ENCODE measurements at places on chromosomes 3 and 15.

GRCh38 chr15:51866751-51867150, 37.3 kb downstream of the TMOD3 start:
- DNase-seq: no peak

GRCh38 chr15:89376388-89376787, 41.8 kb upstream of the POLG start:
- DNase-seq: no peak

DNA sequence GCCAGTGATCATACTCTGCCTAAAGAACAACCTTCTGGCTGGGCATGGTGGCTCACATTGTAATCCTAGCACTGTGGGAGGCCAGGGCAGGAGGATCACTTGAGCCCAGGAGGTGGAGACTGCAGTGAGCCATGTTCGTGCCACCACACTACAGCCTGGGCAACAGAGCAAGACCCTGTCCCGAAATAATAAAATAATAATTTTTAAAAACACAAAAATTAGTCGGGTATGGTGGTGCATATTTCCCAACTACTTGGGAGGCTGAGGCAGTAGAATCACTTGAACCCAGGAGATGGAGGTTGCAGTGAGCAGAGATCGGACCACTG, 34.5 kb upstream of the ARID3B start:
- no peak for DNase-seq

DNA sequence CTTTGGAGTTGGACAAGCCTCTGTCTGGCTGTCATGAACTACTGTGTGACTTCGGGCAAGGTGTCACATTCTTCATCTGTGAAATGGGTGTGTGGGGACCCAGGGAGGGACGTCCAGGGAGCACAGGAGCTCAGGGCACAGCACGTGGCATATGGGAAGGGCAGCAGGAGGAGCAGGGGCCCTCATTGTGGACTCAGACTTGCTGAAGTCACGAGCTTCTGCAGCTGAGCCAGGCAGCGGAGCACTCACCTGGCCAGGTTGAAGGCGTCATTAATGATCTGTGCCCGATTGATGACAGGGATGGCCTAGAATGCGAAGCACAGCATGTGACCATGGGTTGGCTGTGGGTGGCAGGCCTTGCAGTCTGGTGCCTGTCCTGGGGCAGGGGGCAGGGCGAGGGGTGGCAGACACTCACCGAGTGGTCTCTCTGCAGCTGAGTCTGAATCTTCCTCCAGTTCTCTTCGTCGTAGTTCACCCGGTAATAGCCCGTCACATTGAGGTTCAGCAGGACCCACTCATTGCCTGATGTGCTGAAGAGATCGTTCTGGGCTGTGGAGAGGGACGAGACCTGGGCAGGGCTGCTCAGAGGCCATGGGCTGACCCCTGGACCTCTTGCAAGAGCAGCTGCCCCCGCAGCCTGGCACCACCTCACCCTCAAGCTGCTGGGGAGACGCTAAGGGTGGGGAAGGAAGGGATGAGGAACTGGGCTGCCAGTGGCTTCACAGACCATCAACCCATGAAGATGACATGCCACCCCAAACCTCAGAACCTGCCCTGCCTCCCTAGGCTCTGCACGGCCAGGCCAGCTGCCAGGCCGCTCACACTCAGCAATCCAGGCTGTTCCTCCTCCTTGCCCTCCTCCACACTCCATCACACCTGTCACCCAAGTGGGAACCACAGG, 15.4 kb downstream of the ANPEP start:
- DNase-seq: no peak

- DNase-seq: no peak
These were observed 162.9 kb upstream of the FAM3D start for GRCh38 chr3:58829321-58830000.

DNA sequence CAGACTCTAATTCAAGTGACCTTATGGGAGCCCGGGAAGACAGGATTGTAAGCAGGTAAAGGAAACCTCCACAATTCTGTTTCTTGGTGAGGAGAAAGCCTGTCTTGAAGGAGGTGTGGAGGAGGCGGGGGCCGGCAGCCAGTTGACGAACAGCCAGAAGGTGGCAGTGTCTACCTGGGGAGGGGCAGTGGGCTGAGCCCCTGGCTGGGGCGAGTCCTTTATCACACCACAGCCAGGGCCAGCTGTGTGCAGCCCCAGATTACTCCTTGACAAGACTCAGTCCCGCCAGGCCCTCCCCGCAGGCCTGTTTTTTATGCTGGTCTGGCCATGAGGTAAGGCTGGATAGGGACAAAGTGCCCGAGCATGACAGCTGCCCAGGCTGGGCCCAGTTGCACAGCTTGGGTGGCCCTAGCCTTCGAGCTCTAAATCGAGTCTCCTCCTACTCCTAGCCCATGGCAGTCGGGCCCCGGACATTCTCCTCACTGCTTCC, 40.9 kb upstream of the IDH2 start:
- DNase-seq: no peak

- DNase-seq: no peak
These were observed 218.3 kb downstream of the CTNNB1 start for GRCh38 chr3:41417574-41417973.
